ENCODE measurements at places on chromosomes 16 and 17.

DNA sequence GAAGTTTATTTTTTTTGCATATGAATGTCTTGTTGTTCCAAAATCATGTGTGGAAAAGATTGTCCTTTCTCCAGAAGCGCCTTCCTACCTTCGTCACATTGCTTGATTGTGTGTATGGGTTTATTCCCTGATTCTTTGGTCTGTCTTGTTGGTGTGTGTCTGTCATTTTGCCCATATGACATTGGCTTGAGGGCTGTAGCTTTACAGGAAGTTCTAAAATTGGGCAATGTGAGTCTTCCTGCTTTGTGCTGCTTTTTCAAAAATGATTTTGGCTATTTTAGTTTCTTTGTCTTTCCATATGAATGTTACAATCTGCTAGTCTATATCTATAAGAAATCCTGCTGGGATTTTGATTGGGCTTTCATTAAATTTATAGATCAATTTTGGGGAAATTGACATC, 217.2 kb downstream of the SNX29 start:
- no peak for DNase-seq

DNA sequence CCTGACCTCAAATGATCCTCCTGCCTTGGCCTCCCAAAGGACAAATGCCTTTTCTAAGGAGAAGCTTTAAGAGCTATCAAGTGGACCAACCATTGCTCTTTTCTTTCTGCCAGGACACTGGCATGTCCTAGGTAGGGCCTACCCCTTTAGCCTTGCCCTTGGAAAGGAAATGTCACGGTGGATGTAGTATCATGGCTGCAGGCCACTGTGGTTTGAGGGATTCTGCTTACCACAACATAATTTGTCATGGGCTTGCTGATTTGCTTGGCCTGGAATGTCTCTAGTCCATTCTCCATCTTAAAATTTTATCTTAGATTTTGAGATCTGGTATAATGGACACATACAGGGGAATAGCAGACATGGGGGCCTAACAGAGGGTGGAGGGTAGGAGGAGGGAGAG, 6.0 kb downstream of the KRT20 start:
- no peak for DNase-seq

DNA sequence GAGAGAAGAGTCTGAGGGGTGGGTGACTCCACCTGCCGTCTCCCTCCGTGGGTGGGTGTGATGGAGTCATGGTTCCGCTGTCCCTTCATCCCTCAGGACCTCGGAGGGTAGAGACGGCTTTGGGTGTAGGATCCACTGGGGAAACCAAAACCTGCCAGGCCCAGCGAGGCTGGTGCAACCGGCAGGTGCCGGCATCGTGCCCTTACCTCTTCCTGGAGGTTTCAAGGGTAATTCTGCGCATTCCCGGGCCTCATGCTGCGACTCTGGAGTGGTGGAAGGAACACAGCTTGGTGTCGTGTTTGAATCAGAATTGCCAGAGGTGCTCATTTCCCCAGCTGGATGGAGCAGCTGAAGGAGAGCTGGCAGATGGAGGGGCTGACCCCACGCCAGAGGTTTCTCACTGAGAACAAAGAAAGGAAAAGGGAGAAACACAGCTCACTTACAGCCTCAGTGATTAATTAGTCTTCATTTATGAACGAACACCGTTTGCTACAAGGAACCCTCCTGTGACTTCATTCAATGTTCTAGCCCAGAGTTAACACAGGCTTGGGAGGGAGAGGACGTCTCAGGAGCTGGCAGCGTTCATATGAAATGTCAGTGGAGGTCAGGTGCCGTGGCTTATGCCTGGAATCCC, 16.3 kb upstream of the ATP2A3 start:
- no peak for DNase-seq

GRCh38 chr16:56093055-56093454, 98.2 kb upstream of the GNAO1 start:
- no peak for DNase-seq

- no peak for DNase-seq
These were observed 903.8 kb upstream of the RBFOX1 start for GRCh38 chr16:6428861-6429260.

GRCh38 chr17:72850410-72851118, 241.9 kb downstream of the SLC39A11 start:
- no peak for DNase-seq

DNA sequence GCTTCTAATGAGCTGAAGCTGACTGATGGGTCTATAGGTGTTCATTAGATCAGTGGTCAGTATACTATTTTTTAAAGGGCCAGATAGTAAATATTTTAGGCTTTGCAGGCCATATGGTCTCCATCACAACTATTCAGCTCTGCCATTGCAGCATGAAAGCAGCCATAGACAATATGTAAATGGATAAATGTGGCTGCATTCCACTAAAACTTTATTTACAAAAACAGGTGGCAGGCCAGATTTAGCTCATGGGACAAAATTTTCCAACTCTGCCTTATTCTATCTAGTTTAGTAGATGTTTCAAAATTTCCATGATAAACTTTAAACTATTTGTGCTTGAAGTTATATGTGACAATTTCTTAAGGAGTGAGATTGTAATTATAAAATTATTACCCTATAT, 339.3 kb downstream of the ABCC12 start:
- no peak for DNase-seq

GRCh38 chr17:17076066-17076465, 33.8 kb downstream of the MPRIP start:
- no peak for DNase-seq

GRCh38 chr16:1060416-1061340, 11.9 kb upstream of the SSTR5 start:
- DNase-seq, result no peak

All from stimulated activated naive CD4-positive, alpha-beta T cell treated with Interleukin-2 at 50 U/mL for 16 hours (primary cell).